Non-pigmented ciliary epithelial cell (primary cell): ENCODE measurements at places on chromosomes 2 and 18.

GRCh38 chr2:56130463-56131070 is 53.2 kb upstream of the CCDC85A start:
- peak; percentile 42 for DNase-seq

DNA sequence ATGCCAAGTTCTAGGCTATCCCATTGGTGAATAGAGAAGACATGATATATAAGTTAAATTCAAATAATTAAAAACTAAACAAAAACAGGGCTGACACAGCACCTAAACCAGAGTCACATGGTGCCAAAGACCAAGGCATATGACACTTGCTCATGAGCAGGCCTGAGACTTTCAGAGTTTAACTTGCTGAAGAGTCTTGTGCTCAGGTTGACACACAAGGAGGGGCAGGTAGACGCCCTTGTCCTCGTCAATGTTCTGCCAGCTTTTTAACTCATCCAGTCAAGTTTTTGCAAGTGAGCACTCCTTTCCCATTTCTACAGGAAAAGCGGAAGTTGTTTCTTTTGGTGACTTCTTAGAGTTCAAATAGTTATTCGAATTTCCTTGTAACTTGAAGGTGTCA is 289.7 kb downstream of the CYRIA start:
- no peak for DNase-seq

- DNase-seq: no peak
These were observed 1.5 kb upstream of the SLC35G4 start for GRCh38 chr18:11607906-11608305.

GRCh38 chr2:152566728-152567069 is 150.6 kb downstream of the PRPF40A start:
- DNase-seq: no peak

GRCh38 chr2:12168354-12168753 is 421.9 kb downstream of the LPIN1 start:
- no peak for DNase-seq

- no peak for DNase-seq
These were observed 30.1 kb upstream of the EML4 start for GRCh38 chr2:42139101-42139500.

GRCh38 chr2:234363011-234363487 is 133.8 kb downstream of the ARL4C start:
- DNase-seq: no peak

GRCh38 chr18:74579496-74580065 is 18.1 kb upstream of the ZNF407 start:
- DNase-seq: no peak

DNA sequence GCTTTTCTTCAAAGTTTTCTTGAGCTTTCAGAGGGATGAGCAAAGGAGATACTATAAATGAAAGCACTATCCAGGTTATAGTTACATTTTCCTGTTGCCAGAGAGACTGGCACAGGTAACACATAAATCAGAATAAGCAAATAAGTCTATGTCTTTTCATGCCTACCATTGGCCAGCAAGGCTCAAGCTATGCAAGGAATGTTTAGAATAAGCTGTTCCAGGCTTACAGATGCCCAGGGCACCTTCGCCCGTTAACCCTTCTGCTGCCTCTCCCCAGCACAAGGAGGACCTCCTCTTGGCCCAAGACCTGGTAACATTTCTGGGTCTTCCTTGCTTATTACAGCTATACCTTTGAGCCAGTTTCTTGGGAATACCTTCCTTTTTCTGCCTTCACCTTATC is 233.7 kb upstream of the MEIS1 start:
- DNase-seq: no peak

- DNase-seq: no peak
These were observed 181.7 kb upstream of the SH3BP4 start for GRCh38 chr2:234770031-234770506.

DNA sequence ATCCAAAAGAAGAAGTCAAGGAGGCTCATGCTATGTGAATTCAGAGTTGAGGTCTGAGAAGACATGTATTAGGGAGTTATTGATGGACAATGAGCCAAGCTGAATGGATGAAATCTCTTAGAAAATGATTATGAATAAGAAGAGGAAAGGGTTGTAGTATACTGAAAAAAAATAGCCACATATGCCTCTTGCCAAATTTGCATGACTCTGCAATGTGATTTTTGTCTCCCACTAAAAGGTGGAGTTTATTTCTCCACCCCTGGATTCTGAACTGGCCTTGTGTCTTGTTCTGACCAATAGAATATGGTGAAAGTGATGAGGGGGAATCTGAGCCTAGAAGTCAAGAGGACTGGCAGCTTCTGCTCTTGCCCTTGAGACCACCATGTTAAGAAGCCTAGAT is 8.6 kb upstream of the ERICH2 start:
- DNase-seq: no peak

GRCh38 chr2:120461092-120461491 is 115.2 kb downstream of the INHBB start:
- DNase-seq: no peak

DNA sequence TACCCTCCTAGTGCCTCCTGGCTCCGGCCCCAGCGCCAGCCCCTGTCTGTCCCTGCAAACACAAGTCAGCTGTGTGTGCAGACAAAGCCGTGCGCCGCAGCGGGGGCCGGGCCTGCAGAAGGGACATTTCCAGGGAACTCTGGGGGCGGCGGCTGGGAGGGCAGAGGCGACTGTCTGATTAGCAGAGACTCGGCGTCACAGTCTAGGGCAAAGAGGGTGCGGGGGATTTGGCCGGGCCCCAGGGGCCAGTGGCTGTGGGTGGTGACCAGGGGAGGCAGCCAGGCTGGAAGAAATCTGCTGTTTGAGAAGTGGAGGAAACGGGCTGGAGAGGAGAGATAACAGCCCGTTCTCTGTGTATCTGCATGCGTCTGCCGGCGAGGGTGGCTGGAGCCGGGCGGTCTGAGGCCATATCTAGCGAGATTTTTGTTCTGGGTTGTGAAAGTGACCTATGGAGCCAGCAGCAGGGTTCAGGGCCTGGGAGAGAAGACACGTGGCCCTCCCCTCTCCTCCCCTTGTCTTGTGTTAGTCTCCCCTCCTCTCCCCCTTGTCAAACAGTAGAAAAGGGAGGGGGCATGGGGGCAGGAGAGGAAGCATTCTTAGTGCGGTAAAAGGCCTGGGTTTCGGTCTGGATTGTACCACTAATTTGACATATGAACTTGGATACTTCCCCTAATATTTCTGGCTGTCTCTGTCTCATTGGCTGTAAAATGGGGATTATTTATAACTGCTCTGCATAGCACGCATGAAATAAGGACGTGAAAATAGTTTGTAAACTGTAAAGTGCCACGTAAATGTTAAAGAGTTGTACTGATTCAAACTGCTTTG is 169.4 kb downstream of the SMAD7 start:
- no peak for DNase-seq

DNA sequence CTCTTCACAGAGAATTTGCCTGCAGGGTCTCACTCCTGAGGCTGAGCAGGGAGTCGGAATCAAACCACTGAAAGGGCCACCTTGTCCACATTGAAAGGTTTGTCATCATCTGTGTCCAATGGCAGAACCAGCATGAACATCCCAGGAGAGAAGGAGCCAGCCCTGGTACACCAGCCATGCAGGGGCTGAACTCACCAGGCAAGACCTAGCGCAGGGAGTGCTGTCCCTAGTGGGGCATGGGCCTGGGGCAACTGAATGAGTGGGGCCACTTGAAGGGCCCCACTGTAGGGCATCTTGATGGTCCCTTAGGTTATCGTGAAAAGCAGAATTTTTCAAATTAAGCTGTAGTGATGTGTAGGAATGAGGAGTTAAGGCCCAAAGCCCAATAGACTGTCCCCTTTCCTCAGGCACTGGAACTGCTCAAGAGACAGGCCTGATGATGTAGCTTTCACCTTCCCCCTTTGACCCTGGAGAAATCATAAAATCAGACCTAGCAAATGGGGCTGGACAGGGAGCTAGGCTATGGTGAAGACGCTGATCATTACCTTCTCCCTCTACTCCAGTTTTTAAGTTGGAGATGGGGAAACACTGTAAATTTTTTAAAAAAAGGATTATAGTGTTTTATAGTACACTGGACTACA is 8.4 kb upstream of the PLEK start:
- no peak for DNase-seq

DNA sequence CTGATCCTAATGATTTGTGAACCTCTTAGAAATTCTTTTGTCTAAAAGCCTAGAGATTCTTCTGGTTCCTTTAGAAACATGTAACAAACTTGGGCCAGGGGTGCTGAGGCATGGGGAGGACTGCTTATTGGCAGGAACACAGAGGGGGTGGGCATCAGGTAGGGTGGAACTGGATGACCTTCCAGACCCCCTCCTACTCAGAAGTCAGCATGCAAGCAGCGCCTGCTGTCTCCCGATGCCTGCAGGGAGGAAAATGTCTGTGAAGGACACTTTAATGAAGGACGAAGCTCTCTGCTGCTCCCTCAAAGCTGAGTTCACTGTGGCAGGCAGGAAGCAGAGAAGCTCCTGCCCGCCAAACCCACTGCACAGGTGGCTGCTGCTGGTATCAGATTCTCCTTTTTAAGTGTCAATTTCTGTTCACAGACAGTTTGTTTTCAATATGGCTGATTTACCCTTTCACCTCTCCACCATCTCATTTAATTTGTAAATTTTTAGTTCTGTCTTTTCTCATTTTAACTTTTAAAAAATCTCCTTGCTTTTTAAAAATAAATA is 19.4 kb downstream of the COA5 start:
- DNase-seq: no peak

- DNase-seq: peak; percentile 32
These were observed 114.5 kb downstream of the METTL8 start for GRCh38 chr2:171319164-171319810.

DNA sequence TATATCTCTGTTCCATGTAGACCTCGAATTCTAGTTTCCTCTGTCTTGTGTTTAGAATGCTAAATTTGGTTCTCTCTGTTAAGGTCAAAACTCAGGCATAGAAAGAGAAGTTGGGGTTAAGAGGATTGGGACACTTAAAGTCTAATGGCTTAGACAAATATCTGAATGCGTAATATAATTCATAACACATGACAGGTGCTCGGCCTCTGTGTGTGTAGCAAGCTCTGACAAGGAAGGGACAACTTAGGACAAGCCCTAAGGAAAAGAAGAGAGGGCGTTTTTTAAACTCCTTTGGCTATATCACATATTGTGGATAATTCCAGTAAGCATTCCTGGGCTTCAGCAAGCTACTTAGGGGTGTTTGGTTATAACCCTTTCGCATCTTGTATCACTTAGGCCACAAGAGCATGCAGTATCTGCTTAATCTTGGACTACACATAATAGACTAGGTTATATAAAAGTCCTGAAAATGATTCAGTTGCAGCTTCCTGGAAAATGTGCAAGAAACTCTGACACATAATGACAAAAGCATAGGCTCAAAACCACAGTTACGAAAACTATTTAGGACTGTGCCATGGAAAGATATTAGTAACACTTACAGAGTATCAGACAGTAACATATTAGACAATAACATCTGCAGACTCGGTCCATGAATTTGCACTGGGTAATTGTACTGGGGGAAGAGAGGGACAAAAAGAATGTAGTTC is 16.1 kb upstream of the CREB1 start:
- DNase-seq: peak; percentile 92

- no peak for DNase-seq
These were observed 32.7 kb downstream of the RBM43 start for GRCh38 chr2:151228847-151229512.

- DNase-seq: no peak
These were observed 12.8 kb upstream of the ONECUT2 start for GRCh38 chr18:57422313-57422872.

DNA sequence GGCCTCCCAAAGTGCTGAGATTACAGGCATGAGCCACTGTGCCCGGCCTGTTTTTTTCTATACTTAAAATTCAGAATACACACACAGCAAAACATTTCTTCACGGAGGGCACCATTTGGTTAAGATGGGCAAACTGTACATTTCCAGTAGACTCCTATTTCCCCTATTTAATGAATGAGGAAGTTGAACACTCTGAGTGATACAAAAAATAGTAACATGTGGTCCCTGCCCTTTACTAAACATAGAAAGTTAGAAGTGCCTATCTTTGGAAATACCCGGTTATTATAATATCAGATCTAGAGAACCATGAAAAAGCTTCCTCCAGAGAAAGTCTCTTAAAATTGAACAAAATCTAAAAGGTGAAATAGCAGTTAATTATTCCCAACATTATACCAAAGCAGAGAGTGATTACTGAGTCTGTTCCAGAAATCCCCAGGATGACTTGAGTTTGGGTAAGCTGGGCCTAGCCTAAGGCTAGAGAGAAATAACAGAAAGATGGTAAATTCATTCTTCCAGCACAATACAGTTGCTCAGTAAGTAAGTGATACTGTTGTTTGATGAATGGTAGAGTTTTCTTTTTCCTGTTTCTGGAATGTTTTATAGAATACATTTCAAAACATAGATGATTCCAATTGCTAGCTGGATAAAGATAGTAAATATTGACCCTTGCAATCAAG is 23.3 kb upstream of the RMC1 start:
- no peak for DNase-seq

DNA sequence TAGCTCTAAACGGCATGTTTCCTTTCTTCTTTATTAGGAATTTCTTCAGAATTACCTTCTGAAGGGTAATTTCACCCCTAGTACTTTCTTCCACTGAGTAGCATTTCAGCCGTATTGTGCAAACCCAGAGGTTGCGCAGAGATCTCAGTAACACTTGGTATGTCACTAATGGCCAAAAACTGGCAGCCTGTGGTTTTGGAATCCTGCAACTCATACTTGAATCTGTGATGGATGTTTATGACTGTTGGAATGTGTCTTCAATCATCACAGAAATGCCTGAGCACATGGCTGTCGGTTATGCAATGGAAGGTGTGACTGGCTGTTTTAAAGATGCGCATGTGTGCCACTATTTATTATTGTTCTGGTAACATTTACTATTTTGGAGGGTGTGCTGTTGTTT is 100.0 kb downstream of the COLEC12 start:
- DNase-seq: no peak

DNA sequence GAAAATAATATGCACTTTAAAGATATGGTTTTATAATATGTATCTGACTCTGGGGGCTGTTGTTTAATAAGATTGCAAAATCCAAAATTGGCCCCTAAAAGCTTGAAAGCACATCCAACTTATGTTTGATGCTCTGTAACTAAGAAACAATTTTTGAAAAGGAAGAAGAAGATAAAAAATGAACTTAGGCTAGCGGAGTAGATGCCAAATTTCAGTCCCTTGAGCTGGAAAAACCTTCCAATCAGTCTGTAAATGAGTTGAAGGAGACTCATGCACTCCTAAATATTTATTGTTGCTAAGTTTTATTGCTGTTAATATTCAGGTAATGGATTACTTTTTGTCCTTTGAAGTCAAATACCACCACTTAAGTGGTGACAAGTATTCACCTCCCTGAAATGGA is 465.0 kb downstream of the ZEB2 start:
- no peak for DNase-seq
